ENCODE measurements at places on chromosomes 11 and 22.

GRCh38 chr11:127058524-127058923 is 58.0 kb upstream of the KIRREL3 start:
- no peak for DNase-seq

GRCh38 chr11:130300567-130300966 is 14.2 kb downstream of the ZBTB44 start:
- DNase-seq = no peak

- DNase-seq = no peak
Measured at GRCh38 chr11:45285930-45286632, at the start of gene SYT13. Gene SYT13 (minus strand): TSS chr11:45286341. CDS start chr11:45286207, 134 bp downstream.

DNA sequence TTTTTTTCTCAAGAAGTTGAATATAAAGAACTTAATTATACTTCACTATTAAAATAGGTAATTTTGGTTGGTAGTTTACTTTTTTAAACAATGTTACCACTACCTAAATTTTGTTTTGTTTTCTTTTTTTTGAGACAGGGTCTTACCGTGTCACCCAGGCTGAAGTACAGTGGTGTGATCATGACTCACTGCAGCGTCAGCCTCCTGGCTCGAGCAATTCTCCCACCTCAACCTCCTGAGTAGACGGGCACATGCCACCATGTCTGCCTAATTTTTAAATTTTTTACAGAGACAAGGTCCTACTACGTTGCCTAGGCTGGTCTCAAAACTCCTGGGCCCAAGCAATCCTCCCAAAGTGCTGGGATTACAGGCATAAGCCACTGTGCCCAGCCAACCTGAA is 17.6 kb downstream of the SPCS2 start:
- no peak for DNase-seq

DNA sequence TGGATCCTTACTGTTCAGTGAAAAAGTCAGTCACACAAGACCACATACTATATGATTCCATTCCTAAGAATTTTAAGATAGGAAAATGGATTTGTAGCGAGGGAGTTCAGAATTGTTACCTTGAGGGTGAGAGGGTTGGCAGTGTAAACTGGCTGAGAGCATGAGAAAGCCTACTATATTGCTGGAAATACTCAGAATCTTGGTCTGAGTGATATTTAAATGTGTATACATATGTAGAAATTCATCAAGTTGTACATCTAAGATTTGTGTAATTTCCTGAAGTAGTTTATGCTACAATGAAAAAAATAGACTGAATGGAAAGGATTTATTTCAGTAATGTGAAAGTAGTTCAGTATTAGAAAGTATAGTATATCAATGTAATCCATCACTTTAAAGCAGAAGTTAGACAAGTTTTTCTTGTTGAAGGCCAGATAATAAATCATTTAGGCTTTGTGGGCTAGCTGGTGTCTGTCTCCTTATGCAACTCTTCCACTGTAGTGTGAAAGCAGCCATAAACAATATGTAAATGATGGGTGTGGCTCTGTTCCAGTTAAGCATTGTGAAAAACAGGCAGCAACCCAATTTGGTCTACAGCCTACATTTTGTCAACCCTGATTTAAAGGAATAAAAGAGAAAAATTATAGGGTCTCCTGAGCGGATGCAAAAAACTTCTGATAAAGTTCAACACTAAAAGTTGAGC is 127.2 kb upstream of the THY1 start:
- DNase-seq = no peak

GRCh38 chr11:2769409-2770095 is 69.8 kb upstream of the KCNQ1OT1 start:
- no peak for DNase-seq

GRCh38 chr11:65301491-65302329 is 13.0 kb upstream of the CDC42EP2 start:
- no peak for DNase-seq

DNA sequence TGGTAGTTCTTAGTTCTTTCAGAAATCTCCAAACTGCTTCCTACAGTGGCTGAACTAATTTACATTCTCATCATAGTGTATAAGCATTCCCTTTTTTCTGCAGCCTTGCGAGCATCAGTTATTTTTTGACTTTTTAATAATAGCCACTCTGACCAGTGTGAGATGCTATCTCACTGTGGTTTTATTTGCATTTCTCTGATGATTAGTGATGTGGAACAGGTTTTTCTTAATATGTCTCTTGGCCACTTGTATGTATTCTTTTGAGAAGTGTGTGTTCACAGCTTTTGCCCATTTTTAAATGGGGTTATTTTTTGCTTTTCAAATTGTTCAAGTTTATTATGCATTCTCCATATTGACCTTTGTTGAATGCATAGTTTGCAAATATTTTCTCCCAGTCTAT is 459.3 kb downstream of the NTM start:
- no peak for DNase-seq

GRCh38 chr11:13103962-13104554 is 94.9 kb downstream of the RASSF10 start:
- DNase-seq = no peak

- no peak for DNase-seq
Measured at GRCh38 chr11:122162095-122162494, 46.1 kb upstream of the BLID start.

DNA sequence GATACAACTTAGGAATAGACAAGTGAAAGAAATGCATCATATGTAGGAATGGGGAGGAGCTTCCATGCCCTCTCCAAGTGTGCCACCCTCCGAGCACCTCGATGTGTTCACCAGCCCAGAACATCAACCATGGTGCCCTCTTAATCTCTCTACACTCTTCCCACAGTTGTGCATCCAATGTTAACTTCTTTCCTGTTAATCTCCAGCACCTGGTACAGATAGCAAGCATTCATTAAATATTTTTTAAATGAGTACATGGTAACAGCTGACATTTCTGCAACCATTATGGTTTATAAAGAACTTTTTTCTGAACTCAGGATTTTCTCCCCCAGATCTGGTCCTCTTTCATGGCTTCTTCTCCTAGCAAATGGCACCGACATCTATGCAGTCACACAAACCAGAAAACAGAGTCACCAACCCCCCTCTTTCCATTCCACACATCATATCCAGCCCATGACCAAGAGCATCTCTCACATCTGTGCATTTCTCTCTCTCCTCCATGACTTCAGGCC is 118.1 kb upstream of the CLPB start:
- DNase-seq = no peak

DNA sequence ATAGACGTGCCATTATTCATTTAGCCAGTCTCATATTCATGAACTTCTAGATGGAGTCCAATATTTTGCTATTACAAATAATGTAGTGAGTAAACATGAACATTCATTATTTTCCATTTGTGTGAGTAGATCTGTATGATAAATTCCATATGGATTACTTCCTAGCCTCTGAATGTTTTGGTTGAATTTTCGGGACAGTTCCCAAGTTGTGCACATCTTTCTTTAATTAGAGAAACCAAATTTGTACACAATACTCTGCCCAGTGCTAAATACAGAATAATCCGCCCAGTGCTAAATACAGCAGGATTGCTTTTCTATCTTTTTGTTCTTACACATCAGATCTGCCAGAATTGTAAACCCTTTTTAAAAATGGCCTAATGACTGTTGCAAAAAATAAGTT is 17.1 kb upstream of the APLP2 start:
- DNase-seq = no peak

DNA sequence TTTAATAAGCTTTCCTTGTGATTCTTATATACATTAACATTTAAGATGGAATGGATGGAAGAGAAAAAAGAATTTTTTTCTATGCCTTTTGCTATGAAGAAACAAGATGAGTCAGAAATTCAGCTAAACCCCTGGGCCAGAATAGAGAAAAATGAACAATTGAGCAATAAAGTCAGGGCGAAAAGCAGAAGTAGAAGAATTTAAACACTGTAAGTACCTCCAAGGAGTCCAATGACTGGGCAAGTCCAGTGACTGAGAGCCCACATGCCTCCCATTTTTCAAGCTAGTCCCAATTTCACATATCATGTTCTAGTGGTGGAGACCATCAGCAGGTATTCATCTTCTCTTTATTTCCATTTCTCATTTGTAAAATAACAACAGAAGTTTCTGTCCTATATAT is 18.6 kb upstream of the APLP2 start:
- DNase-seq = no peak

DNA sequence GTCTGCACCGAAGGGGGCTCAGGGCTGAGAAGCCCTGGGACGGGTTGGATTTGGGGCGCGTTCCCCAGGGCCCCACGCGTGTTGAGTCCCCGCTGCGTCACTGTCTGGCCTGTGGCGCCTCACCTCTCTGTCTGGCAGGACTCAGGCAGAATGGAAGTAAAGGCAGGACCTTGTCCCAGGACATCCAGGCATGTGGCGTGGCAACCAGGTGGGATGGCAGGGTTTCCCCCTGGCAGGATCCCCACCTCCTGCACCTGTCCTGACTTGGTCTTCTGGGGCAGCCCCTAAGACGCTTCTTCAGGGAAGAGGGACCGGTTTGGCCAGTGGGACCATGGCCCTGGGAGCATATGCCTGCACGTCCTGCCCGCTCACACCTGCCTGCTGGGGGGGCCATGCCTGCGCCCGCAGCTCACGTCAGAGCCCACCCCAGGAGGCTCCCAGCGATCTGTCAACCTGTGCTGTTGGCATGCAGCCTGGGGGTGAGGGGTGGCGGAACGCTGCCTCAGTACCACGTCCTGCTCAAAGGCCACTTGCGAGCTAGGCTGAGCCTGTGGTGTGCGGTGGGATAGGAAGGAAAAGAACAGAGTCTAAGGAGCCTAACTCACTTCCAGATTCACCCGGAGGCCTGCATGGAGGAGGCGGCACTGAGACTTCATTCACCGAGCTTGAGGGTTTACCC is 72.7 kb downstream of the KCNQ1 start:
- peak; percentile 8 for DNase-seq

DNA sequence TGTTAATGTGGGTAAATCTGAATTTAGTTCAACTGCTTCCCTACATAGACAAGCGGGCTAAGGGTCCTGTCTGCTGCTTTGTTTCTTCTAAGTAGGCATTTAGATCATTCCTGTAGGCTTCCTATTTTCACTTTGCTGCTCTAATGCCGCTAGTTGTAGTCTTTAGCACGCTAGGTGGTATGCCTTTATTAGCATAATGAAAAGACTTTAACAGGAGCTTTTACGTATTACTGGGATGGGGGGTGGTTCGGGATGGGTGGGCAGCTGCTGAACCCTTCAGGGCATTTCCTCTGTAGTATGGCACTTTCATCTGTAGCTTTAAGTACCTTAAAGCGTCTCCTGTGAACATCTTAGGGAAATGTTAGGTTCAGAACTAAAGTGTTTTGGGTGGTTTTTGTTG is 85.3 kb downstream of the GGT1 start:
- DNase-seq = no peak

DNA sequence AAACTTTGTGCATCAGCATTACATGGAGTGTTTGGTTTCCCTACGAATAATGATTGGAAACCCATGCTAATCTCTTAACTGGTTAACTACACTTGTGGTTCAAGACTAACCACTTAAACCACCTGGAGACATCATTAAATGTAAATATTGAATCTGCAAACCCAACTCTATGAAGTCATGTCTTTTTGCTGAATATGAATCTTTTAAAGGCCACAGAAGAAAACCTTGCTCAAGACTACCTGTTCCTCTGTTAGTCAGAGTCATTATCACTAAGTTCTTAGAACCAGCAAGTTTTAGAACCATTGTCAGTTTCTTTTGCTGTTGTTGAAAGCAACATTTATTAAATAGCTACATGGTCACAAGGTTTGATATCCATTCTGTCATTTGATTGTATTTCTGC is 70.7 kb downstream of the SIK2 start:
- no peak for DNase-seq

- no peak for DNase-seq
Measured at GRCh38 chr22:31867386-31868153, 76.8 kb upstream of the YWHAH start.

- DNase-seq = peak; percentile 71
Measured at GRCh38 chr22:20464096-20464614, 26.5 kb upstream of the SCARF2 start.

- no peak for DNase-seq
Measured at GRCh38 chr11:128872594-128872993, 5.5 kb upstream of the KCNJ1 start.

DNA sequence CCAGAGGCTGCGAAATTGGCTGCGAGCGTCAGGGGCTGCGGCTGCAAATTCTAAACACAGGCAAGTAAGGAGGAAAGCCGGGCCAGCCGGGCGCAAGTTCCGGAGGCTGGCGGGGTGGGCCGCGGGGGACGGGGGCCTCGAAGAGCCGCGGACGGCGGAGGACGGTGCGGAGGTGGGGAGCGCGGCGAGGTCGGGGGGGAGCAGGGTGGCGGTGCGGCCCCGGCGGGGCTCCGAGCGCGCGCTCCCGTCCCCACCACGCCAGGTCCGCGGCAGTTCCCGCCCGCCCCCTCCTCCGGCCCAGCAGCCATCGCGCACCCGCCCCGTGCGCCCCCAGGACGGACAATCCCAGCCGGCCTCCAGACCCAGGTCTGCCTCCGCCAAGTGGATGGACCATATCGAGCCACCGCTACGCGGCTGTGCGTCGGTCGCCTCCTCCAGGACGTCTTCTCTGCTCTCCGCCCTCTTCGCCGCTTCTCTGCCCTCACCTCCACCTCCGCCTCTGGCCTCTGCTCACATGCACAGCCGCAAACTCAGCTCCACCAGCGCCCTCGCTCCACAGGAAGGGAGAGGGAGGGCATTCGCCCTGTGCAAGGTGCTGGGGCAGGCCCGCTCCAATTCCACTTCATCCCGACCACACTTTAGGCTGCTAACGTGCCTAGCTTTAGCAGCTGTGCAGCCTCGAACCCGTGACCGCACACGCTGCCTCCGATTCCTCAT is 7.2 kb downstream of the ELFN2 start:
- no peak for DNase-seq

- no peak for DNase-seq
Measured at GRCh38 chr11:35013514-35014233, 97.3 kb downstream of the PDHX start.

GRCh38 chr11:10117709-10118351 is 176.2 kb downstream of the SBF2 start:
- DNase-seq = no peak

- no peak for DNase-seq
Measured at GRCh38 chr11:71188073-71188472, 64.3 kb downstream of the SHANK2 start.

GRCh38 chr11:1064167-1064566 is 10.5 kb upstream of the MUC2 start:
- DNase-seq = no peak

DNA sequence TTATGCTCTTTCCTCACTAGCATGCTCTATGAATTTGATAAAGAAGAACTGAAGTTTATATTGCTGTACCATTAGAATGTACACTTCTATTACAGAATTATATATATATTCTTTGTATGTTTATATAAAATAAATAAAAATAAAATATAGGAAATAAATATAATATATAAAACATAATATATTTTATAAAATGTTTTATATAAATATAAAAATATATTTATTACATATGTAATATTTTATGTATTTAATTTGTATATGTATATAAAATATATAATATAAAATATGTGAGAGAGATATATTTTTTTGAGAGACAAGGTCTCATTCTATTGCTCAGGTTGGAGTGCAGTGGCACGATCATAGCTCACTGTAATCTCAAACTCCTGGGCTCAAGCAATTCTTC is 18.3 kb upstream of the RTCB start:
- no peak for DNase-seq

- no peak for DNase-seq
Measured at GRCh38 chr22:27935897-27936296, 16.8 kb upstream of the PITPNB start.

- no peak for DNase-seq
Measured at GRCh38 chr22:43216738-43217137, 29.8 kb upstream of the TTLL12 start.
